ENCODE measurements at places on chromosomes 1 and 21. TPM values are rescaled to one million over a fixed set of nuclear protein-coding genes. Genes with fewer than 3 reads are reported as not detected.

The APCS gene
- not detected for total RNA-seq

The TRIM45 gene
- total RNA-seq: 7.3 TPM

The RGSL1 gene
- not detected for total RNA-seq

The ASAP3 gene
- total RNA-seq: 62.4 TPM

The GNG4 gene
- not detected for total RNA-seq

The FAM72C gene
- total RNA-seq: 1.5 TPM

The OPTC gene
- not detected for total RNA-seq

The PAQR6 gene
- total RNA-seq: 0.66 TPM

The MSTO1 gene
- 25.5 TPM for total RNA-seq

The IRF6 gene
- 1.8 TPM for total RNA-seq

The UTS2 gene
- total RNA-seq: not detected

The ZNF683 gene
- not detected for total RNA-seq

The OBSCN gene
- 15.2 TPM for total RNA-seq

The GUCA2A gene
- total RNA-seq: not detected

The TEDDM1 gene
- not detected for total RNA-seq

Data from smooth muscle cell of trachea (primary cell).